ENCODE measurements at places on chromosomes 1 and 21.

DNA sequence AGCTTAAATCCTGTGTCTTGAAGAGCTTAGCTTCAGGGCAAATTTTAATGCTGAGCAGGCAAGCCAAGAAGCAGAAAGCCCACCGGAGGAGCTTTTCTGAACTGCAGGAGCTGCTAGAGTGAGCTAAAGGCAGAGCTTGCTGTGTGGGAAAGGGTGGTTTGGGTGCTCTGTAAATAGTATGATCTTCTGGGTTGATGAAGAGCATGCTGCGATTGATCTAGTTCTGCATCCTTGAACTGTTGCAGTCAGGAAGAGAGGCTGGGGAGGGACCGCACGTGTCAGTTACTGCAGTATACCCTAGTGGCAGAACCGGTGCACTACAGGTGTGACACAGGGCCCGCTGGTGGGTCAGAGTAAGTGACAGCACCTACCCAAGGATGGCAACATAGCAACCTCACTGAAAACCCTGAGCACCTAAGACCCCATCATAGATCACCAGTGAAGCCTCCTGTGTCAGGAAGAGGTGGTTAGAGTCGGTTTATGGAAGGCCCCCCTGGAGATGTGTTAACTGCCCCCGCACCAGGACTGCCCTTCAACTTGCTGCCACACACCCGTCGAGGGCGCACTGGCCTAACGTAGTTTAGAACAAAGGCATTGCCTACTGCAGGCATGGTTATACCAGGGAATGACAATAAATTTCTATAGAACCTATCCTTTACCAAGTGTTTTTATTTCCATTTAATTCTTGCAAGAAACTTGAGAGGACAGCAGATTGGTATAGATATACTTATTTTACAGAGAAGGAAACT is 146.0 kb upstream of the KIAA0040 start:
- DNase-seq: no peak

DNA sequence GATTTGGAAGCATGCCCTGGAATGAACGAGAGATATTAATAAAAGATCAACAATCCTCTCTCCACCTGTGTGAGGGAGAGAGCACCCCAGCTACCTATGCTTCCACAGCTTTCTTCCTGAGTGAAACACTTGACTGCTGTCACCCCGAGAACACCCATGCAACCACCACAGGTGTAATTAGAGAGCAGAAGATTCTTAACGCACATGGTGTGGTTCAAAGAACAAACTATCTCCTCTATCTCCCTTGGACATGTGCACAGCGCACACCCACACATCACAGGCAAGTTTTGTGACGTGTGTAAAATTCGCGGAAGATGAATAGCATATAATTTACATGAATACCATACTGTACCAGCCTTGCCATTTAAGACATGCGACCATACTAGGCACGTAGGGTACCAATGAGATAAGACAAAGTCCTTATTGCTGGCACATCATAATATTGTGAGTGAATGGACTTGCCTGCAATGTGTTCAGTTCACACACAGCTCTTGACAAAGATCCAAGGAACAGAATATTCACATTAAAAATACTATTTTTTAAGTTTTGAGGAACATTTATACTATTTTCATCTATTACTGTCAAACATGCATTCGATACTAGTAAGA is 11.6 kb downstream of the ERRFI1 start:
- DNase-seq: no peak

DNA sequence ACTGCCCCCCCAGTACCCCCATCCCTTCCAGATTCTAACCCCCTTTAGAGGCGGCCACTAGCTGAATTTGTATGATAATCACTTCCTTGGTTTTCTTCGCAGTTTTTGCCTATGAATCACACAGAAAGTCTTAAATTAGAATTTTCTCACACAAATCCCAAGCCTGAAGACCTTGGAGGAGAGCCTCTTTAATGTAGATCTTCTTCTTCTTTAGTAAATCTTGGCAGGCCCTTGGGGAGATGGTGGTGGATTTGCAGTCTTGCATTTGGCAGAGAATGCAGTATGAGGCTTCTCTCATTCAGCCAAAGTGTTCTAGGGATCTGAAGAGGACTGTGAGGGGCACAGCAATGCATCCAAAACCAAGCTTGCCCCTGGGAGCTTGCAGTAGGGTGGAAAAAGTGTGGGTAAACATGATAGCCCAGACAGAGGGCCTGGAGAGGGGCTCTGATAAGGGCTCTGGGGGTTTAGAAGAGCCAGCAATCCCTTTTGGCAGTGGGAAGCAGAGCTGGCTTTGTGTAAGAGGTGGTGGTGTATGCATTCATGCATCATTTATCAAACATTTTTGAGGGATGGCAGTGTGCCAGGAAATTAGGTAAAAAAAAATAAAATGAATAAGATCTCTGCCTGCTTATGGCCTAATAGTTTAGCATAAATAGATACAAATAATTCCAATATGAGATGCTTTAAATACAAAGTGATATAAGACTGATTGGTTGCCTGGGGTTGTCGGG is 7.7 kb upstream of the CDC42 start:
- peak; percentile 21 for DNase-seq

DNA sequence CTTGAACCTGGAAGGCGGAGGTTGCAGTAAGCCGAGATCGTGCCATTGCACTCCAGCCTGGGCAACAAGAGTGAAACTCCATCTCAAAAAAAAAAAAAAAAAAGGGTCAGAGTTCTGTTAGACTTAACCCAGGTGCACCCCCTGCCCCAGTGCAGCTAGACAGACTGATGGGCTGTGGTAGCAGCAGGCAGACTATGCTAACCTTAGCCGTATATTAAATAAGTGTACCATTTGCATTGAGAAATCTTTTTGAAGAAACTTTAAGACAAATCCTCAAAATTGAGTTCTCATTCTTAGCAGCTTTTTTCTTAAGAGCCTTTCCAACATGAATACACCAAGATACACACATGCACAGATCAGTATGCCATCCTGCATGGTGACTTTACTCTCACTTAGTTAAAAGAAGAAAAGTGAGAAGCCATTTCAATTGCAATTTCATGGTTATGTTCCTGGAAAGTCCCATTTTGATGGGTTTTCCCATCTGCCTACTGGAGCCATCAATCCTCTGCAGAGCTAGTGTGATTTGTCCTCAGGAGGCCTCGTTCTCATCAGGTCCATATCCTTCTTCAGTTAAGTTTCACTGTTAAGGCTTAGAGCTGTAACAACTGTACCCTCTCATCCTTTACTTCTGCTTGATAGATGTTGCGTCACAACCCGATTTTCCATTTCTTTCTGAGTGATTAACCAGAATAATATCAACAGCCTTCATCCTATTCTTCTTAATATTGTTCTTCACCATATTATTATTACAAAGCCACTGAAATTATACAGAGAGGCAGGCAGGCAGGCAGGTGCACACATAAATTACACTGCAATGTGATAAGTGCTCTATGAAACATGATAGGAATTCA is 7.3 kb downstream of the FCRLB start:
- no peak for DNase-seq

DNA sequence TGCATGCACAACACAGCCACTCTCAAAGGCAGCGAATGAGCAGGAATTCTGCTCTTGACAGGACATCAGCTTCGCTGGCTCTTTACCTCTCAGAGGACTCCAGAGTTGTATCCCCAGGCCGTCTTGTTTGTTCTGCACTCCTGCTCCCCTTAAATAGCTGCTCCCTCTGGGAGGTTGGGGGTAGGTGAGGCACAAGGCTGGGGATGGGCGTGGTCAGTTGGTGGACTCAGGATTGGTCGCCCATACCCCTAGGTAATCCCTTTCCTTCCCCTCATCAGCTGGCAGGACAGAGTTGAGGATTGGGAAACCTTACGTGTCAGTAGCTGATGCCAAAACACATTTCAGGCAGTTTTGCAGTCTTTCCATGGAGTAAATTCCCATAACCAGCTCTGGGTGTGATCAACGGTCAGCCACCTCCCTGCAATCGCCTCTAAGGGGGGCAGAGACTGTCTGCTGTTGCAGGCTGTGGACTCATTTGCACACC is at the start of gene PLA2G2A:
PLA2G2A (minus strand) TSS at position 125 of the 484 bp plus-strand sequence. CDS start 845 bp downstream, outside the sequence.
- no peak for DNase-seq

- peak; percentile 44 for DNase-seq
These were observed at the start of gene ADGRL2 for GRCh38 chr1:81800695-81801650. Gene ADGRL2 (plus strand): TSS chr1:81800934. CDS start chr1:81836985, 36,051 bp downstream.

GRCh38 chr1:201902198-201902597 is 13.5 kb downstream of the SHISA4 start:
- DNase-seq: no peak

DNA sequence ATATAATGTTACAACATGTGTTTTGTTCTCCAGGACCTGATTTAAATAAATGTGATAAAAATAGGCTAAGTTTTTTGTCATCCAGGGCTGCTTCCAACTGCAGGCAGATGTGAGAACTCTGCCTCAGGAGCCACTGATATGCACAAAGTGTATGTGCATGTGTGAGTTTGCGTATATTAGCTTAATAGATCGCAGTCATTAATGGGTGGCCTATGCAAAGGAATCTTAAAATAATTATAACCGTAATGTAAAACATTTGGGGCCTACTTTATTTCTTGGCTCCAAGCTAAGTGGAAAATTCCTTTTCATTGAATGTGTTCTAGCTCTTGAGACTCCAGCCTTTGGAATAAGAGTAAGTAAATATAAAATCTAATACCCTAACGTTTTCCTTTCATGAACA is 16.8 kb downstream of the DHX9 start:
- DNase-seq: no peak

- DNase-seq: no peak
These were observed 82.6 kb upstream of the F3 start for GRCh38 chr1:94624203-94624602.

DNA sequence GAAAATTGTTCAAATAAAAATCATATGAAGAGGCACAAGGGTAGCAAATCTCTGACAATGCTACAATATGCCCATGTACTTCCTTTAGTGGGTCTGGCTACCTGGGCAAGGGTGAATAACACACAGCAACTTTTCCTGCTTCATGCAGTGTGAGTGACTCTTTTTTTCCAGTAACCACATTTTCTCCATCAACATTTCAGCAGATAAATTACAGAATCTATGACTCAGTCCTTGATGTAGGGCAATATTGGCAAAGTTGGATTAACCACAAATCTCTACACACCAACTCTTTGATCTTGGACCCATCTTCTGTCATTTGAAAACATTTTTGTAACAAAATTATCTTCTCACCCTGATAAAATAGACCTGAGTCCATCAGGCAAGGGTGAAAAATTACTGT is 31.7 kb downstream of the ERICH3 start:
- DNase-seq: no peak

- DNase-seq: no peak
These were observed 55.0 kb downstream of the HIVEP3 start for GRCh38 chr1:41863718-41864117.

DNA sequence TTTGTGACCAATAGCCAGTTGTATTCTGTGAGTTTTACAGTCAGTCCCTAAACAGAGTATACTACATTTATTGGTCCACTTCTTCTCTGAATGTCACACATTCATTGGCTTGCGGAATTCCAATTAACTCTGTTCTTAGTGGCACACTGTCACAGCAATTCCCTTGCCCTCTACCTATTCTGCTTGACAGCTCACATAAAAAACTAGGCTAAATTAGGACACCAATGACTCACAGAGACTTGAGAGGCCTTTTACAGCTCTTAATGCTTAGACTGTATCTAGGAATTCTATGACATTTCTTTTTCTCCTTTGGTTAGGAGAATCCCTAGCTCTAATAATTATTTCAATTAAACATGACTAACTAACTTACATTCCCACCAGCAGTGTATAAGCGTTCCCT is 104.1 kb downstream of the NEGR1 start:
- DNase-seq: no peak

DNA sequence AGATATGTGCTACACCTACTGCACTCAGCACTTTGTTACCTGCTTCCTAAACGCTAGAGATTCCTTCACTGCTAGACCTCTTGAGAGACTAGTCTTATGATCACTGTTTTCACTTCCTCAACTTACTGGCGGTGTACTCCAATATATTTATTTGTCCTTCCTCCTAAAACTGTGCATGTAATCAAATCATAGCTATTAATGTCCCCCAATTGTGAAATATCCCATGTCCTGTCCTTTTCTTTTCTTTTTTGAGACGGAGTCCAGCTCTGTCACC is 3.4 kb downstream of the SOAT1 start:
- no peak for DNase-seq

- no peak for DNase-seq
These were observed 13.2 kb upstream of the OR6N2 start for GRCh38 chr1:158794247-158794646.

DNA sequence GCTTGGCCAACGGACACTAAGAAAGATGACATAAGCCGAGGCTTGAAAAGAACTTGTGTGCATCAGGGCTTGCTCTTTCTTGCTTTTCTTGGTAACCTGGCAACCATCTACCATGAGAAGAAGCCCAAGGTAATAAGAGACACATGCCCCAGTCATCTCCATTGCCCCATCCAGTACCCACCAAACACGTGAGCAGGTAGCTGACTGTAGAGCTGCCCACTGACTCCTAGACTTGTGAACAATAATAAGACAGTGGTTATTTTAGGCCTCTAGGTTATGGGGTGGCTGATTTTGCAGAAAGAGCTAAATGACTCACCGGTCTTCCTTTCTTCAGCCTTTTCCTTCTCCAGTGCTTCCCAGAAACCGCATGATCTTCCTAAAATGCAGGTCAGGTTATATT is 105.0 kb upstream of the JUN start:
- no peak for DNase-seq

GRCh38 chr1:115543247-115543646 is 98.5 kb upstream of the VANGL1 start:
- no peak for DNase-seq

DNA sequence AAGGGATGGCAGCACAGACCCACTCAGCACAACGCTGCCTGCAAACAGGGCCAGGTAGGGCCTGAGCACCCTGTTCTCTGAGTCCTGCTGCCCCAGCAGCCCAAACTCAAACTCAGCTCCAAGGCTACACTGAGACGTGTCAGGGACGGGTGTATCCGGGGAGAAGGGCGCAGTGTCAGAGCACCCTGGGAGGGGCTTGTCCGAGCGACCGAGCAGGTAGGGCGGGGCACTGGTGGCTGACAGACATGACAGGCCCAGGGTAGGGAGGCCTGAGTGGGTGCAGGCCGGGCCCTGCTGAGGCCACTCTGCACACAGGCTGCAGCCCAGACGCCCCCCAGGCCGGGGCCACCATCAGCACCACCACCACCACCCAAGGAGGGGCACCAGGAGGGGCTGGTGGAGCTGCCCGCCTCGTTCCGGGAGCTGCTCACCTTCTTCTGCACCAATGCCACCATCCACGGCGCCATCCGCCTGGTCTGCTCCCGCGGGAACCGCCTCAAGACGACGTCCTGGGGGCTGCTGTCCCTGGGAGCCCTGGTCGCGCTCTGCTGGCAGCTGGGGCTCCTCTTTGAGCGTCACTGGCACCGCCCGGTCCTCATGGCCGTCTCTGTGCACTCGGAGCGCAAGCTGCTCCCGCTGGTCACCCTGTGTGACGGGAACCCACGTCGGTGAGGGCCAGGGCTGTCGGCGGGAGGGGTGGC is 5.5 kb downstream of the SCNN1D start:
- DNase-seq: no peak

- DNase-seq: no peak
These were observed 67.4 kb downstream of the DMRTB1 start for GRCh38 chr1:53526451-53527101.

DNA sequence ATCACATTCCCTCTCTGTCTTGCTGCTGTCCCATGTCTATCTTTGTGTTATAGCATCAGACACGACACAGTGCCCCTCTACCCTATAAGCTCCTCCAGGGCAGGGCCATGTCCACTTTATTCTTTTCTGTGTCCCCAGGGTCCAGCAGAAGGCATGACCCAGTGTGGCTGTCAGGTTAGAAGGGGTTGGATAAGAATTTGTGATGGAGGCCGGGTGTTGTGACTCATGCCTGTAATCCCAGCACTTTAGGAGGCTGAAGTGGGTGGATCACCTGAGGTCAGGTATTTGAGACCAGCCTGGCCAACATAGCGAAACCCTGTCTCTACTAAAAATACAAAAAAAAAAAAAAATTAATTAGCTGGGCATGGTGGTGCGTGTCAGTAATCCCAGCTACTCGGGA is 26.3 kb upstream of the RNF19B start:
- no peak for DNase-seq

All from NCI-H2107 (cell line).